ENCODE measurements at places on chromosomes 16 and 17.

- DNase-seq = no peak
These were observed 25.0 kb downstream of the CDK12 start for GRCh38 chr17:39486242-39486641.

- no peak for DNase-seq
These were observed 23.1 kb downstream of the MIS12 start for GRCh38 chr17:5509482-5509881.

DNA sequence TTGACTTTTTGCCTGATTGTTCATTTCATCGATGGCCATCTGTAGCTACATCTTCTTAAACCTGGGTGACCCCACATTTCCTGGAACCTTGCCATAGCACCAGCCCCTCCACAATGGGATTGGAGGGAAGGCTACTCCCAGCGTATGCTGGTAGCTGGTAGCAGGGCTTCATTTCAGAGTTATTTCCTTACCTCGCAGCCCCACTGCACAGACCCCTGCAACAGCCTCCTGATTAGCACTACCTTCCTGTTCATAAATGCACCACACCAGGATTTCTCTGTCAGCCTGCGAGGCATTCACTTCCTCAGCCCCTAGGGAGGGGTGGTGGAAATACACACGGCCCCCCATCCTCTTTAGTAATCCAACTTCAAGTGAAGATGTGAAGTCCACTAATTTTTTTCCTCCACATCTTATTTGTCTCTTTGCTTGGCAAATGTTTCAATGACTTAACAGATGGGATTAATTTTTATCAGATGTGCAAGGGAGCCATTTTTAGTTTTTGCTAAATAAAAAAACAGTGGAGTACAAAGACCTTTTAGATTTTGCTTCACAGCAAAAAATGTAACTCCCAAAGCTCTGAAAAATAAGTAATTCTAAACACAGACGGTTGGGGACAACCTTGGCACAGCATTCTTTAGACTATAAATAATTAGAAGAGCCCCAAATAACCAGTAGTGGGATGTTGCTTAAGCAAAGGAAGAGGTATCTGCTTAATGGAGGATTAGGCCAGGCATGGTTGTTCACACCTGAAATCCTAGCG is 76.6 kb downstream of the CLEC16A start:
- DNase-seq = no peak

DNA sequence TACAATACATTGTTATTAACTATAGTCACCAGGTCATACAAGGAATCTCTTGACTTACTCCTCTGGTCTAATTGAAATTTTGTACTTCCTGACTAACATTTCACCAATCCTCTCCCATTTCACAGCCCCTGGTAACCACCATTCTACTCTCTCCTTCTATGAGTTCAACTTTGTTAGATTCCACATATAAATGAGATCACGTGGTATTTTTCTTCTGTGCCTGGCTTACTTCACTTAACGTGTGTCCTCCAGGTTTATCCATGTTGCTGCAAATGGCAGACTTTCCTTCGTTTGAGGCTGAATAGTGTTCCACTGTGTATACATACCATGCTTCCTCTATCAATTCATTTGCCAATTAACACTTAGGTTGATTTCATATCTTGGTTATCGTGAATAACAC is 128.5 kb downstream of the CHD9NB start:
- DNase-seq = no peak

GRCh38 chr16:85537795-85538401 is 75.2 kb upstream of the GSE1 start:
- no peak for DNase-seq

DNA sequence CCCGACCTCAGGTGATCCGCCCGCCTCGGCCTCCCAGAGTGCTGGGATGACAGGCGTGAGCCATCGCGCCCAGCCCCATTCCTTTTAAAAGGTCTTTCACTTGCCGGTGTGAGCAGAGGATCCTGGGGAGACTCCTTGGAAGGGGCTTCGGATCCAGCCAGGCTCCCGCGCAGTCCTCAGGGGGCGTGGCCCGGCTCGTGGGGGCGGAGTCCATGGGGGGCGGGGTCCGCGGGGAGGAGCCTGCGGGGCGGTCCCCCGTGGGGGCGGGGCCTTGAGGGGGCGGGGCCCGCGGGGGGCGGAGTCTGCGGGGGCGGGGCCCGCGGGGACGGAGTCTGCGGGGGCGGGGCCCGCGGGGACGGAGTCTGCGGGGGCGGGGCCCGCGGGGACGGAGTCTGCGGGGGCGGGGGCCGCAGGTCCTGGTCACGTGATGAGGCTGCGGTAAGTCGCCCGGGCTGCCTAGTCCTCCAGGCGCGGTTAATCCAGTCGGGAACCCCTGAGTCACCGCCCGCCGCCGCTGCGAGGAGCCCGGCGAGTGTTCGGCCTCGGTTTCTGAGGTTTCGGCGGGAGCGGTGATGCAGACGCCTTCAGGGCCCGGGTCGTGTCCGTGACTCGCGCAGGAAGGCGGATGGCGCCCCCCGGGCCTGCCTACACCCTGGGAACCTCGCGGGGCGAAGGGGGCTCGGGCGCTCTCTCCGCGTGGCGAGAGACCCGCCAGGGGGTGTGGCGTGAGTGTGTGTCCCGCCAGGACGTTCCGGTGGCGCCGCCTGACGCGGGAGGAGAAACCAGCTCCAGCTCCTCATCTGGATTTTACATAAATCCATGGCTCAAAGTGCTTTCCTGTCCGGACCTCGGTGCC is 23.6 kb upstream of the ABR start:
- DNase-seq = peak; percentile 40

GRCh38 chr16:53061256-53061655 is 6.5 kb downstream of the CHD9 start:
- DNase-seq = no peak

DNA sequence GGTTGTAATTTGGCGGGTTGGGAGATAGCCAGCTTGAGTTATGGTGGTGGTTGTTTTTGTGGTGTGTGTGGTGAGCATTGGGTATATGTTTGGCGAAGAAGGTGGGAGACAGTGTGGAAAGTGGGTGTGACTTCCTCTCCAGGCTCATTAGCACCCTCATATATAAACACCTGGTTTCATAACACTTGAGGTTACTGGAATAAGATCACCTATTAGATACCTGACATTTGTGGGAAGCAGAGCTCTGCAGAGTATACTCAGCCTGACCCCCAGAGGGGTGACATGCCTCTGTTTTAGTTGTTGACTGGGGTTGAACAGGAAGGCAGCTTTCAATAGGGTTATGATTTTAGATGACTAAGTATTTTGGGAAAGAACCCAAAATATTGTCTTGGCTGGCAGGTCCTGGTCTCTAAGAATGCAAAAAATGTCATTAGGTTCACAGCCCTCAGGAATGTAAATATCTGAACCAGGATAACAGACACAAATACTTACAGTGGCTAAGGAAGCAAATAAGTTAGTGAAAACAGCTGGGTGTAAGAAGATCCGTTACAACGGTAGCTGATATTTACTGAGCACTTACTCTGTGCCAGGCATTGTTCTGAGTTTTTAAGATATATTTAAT is 18.3 kb upstream of the EFCAB13 start:
- DNase-seq = no peak

DNA sequence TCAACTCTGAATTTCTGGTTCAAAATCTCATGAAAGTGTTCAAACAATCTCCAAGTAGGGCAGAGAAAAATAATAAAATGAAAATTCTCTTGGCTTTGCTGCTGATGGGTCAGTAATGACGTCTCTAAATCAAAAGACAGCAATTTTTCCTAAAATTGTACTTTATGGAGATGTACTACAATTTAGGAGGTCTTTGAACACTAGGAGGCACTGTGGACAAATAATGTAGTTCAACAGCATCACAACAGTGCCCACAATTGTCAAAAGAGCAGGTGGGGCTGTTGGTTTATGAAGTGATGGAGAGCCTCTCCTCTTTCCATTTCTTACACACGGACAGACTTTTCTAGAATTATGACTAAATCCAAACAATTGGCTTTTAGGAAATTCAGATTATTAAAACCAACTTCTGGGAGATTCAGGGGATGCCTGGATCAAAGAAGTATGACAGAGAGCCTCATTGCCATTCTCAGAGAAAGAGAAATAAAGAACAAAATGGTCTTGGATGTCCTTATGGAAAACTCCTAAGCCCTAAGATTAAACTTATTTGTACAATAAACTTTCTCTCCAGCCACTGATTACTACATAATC is 23.8 kb downstream of the EZH1 start:
- DNase-seq = no peak

DNA sequence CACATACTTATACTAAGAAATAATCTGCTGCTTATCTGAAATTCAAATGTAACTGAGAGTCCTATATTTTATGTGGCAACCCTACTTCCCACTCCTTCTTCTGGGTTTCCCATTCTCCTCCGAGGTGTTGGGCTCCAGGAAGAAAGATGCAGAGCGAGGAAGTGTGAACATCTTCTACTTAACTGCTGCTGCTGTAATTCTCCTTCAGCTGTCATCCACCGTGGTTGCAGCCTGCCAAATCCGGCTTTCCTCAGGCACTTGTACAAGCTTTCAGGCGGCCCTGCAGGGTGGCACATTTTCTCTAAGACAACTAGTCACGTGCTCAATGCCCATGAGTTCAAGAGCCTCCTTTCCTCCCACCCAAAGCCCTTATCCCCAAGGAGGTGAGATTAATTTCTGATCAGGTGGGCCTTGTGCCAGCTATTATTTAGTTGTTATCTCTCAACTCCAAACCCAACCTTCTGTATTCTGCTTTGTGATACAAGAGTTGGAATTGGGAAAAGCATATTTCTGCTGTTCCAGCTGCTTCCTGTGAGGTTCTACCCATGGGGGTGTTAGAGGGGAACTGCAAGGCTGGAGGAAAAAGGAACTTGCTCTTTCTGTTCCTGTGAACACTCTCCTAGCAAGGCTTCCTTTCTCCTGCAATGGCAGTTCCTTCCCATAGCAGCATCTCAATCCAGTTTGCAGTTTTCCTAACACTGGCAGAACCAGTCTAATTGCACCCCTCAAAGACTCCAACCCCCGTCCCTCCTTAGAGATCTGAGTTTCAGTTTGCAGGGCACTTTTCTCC is 67.6 kb upstream of the RBBP6 start:
- DNase-seq = no peak

DNA sequence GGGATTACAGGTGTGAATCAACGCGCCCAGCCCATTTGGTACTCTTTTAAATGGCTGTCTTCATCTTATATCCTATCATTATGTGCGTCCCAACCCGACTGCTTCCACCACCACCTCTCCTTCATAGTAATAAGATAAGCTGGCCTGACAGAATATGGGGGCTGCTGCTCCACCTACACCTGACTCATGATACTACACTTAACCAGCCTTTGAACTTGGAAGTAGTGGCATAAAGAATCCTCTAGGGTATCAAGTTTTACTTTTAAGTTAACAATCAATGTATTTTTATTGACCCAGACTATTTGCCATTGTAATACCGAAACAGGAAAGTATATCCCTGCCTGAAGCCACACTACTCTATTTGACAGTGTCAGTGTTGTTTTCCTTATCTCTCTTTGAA is 18.8 kb downstream of the PDZD9 start:
- DNase-seq = no peak

GRCh38 chr16:13052431-13052830 is 151.0 kb downstream of the SHISA9 start:
- DNase-seq = no peak

- no peak for DNase-seq
These were observed 37.2 kb downstream of the C16orf82 start for GRCh38 chr16:27103954-27104353.

GRCh38 chr17:21495281-21495680 is 119.1 kb downstream of the KCNJ12 start:
- no peak for DNase-seq

- no peak for DNase-seq
These were observed 97.4 kb upstream of the CACNG5 start for GRCh38 chr17:66737524-66737923.

DNA sequence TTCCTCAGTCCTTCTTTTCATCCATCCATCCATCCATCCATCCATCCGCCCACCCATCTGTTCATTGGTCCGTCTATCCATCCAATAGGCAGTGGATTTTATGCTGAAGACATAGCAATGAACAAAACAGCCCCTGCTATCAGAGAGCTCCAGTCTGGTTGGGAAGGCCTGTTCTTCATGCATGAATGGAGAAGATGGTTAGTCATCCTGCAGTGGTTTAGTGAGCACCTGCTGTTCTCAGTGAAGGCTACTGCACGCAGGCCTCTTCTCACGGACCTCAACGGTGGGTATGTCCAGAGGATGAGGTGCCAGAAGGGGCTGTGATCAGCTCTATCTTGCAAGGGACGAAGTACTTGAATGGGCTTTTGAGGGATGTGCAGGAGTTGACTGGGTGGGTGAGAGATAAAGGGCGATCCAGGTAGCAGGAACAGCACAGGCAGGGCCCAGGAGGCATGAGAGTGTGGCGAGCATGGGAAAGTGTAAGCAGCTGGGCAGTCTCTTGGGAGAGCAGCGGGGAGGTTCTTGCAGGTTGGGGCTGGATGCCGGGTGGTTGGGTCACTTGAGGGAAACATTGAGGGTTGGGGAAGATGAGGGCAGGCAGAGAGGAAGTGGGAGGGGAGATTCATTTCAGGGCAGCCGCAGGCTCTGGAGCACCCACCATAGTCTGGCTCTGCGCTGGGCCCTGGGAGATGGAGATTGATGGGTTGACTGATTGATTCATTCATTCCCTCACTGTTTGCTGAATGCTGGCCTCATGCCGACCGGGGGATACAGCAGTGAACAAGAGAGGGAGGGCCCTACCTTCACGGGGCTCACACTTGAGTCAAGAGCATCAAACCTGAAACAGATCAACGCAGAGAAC is 115.0 kb upstream of the CIBAR2 start:
- DNase-seq = no peak

- no peak for DNase-seq
These were observed 6.7 kb downstream of the RPRML start for GRCh38 chr17:46972346-46972745.

GRCh38 chr17:82257473-82257872 is 16.0 kb downstream of the CSNK1D start:
- peak; percentile 56 for DNase-seq

GRCh38 chr17:82980632-82981031 is 98.8 kb upstream of the METRNL start:
- no peak for DNase-seq

GRCh38 chr16:74923766-74924460 is 61.0 kb downstream of the WDR59 start:
- no peak for DNase-seq

DNA sequence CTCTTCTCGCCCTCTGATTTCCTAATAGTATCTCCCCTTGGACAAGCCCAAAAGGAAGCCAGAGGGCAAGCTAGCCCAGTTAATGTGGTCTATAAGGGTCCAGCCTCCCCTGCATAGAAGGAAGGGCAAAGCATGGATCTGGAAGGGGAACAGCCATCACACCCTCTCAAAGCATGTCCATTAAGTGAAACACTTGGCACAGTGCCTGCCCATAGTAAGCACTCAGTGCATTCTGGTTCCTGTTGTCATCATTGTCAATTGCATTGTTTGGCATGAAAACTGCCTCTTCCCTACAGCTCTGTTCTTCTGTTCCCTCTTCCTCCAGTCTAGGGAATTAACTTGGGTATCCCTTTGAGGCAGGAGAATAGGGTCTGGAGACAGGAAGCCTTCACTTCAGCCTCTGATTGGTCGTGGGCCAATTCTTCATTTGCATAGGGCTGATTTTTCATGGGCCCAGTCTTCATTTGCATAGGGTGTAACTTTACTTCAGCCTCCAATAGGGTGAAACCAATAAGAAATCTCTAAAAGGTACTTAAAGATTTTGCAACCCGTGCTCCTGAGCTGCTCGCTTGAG is 81.4 kb downstream of the C17orf67 start:
- DNase-seq = no peak

All from stimulated activated naive CD4-positive, alpha-beta T cell treated with Interleukin-2 at 50 U/mL for 16 hours (primary cell).